ENCODE measurements at places on chromosomes 5 and 9.

- DNase-seq: no peak
These were observed 166.7 kb downstream of the GAPVD1 start for GRCh38 chr9:125428060-125428901.

DNA sequence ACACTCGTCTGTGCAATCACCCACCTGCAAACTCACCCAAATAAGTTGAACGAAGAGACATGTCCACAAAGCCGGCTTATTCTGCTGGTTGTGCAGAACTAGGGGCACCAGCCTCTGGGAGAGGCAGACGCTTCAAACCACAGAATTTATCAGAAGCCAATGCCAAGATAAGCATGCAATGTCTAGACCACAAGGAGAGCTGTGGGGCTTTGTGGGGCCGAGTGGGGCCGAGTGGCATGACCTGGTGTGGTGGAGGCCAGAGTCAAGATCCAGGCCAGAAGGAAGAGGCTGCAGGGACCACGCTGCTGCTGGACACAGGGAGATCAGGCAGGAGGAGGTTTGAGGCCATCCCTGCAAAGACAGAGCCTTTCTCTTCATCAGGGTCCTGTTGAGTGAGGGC lies 259.0 kb downstream of the IRX2 start:
- no peak for DNase-seq

- DNase-seq: no peak
These were observed 5.7 kb downstream of the PCSK5 start for GRCh38 chr9:75896193-75896592.

- no peak for DNase-seq
These were observed 84.6 kb downstream of the HMHB1 start for GRCh38 chr5:143896516-143896915.

- no peak for DNase-seq
These were observed 167.3 kb upstream of the FST start for GRCh38 chr5:53313145-53313544.

DNA sequence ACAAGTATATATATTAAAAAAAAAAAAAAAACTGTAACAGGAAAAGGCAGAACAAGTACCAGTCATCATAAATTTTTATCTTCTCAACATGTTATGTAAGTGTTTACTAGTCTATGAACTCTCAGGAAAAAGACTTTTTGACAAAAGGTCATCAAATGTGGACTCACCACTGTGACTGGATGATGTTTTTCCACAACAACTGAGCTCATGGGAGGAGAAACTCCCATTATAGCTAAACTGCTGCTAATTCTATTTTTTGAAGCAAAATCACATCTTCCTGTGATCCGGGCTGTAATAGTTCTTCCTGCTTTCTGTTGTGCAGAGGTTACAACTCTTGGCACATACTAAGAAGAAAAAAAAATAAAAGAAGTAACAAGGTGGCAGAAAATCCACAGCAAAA lies 39.6 kb downstream of the POC5 start:
- DNase-seq: no peak

- no peak for DNase-seq
These were observed 35.6 kb downstream of the TLR4 start for GRCh38 chr9:117739624-117740347.

- DNase-seq: no peak
These were observed 725.0 kb downstream of the TLE1 start for GRCh38 chr9:80964374-80964773.

DNA sequence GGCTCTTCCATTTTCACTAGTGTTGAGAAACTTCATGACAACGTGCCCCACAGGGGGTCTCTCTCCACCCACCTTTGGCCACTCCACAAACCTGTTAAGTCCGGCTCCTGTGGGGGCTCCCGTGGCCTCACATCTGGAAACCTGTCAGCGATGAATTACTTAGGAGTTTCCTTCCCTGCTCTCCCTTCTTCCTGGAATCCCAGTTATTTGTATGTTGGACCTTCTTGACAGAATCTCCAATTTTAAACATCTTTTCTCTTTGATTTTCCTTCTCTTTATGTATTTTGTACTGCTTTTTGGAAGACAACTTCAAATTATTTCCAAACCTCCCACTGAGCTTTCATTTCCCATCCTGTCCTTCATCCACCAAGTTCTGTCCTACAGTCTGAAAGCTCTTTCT lies 55.1 kb upstream of the NRARP start:
- DNase-seq: no peak

- DNase-seq: no peak
These were observed 714.6 kb downstream of the SEMA5A start for GRCh38 chr5:8831251-8831650.

DNA sequence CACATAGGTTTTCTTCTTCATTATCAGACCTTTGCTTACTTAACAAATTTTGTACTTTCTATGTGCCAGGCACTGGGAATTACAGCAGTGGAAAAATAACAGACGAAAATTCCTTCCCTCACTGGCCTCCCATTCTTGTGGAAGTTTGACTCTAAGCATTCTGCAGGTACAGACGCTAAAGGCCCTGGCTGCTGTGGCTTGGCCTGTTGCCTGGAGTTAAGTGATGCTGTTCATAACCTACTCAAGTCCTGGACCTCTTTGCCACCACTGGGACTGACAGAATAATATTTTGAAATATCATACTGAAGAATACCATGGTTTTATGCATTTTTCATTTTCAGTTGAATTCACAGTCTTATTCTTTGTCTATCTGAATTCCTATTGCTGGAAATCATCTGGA lies 97.3 kb upstream of the SPATA31C2 start:
- no peak for DNase-seq

- no peak for DNase-seq
These were observed 84.6 kb upstream of the DNAH5 start for GRCh38 chr5:14028938-14029584.

GRCh38 chr5:150213530-150213929 lies 23.7 kb downstream of the SLC6A7 start:
- DNase-seq: no peak

DNA sequence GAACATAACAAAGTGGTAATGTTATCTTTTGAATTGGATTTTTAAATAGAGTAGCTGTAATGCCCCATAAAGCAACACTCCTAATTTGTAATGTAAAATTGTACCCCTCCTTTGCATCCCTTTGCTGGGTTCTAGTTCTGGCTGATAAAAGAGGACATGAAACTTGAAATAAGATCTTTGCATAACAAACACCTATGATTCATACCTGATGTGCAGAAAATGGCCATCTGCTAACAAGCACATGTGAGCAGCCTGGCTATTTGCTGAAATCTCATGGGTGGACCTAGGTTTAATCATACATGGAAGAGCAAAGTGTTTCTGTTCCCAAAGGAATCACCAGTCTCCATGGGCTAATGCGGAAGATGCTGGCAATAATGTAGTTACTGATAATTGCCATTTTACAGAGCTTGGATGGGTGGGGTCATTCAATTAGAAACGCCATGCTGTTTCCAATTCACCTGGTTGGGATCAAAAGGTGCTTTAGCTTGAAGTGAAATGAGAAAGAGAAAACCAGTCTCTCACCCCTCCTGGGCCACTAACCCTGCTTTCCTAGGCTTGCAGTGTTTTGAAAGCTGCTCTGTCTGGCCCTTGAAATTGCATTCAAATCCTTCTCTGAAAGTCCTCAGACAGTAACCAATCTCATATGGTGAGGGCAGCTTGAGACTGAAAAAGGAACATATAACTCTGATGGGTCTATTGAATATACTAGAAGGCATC lies 585.1 kb downstream of the TLE4 start:
- DNase-seq: no peak

- DNase-seq: no peak
These were observed 9.5 kb upstream of the QSOX2 start for GRCh38 chr9:136255166-136255538.

- DNase-seq: peak; percentile 8
These were observed 530 bp downstream of the TMEFF1 start for GRCh38 chr9:100473276-100474081.

GRCh38 chr9:33350310-33350709 lies 52.1 kb downstream of the AQP7 start:
- no peak for DNase-seq

DNA sequence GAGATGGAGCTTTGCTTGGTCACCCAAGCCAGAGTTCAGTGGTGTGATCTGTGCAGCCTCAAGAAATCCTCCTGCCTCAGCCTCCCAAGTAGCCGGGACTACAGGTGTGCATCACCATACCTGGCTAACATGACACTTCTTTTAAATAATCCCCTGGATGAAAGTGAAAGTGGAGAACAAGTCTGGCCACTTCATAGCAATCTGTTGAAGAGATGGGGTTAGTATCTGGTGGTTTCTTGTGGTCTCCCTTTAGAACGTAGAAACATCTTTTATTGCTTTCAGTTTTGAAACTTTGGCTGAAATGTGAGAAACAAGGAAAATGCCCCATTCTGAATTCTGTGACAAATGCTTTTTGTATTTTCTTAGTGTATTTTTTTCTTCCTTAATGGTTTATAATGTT lies 452.5 kb upstream of the RIOK2 start:
- no peak for DNase-seq

DNA sequence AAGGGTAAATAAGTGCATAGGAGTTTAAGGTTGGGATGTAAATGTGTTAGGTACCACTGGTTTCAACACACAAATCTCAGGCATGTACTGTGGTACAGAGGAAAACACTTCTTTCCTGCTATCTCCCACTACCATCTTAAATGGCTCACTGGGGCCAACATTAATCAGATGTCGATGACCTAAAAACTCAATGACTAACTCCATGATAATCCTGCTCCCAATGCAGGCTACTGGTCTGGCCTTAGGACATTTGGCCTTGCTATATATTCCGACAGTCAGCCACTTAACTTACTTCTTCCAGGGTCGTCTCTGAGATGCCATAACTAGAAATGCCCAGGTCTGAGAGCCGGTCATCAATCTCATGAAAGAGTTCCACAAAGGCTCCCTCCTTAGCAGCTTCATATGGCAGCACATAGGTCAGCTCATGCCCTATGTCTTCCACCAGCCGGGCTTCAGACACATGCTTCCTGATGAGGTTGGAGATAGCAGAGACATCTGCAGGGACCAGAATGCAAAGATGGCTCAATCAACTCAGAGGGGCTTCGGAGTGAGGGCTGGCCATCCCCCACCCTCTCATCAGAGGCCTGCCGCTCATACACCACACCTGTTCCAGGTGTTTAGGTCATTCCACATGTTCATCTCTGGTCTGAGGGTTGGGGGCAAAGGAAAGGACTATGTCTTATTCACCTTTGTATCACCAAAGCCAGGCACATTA lies 52.1 kb downstream of the NIPSNAP3B start:
- no peak for DNase-seq

DNA sequence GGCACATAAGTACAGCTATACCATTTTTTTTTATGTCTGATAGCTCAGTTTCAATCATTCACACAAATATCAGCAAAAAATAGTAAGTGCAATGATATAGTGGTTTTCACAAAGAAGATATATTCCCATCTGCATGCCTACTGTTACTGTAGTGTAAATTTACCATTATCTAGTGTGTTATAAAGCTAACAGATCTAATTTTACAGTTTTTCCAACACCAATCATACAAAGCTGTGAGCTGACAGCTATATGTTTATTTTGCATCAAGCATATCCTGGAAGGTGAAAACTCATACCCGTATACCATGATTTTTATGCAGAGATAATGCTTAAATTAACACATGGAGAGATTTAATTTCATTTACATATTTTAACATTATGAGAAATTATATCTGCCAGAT lies 89.9 kb upstream of the HAPLN1 start:
- DNase-seq: no peak

DNA sequence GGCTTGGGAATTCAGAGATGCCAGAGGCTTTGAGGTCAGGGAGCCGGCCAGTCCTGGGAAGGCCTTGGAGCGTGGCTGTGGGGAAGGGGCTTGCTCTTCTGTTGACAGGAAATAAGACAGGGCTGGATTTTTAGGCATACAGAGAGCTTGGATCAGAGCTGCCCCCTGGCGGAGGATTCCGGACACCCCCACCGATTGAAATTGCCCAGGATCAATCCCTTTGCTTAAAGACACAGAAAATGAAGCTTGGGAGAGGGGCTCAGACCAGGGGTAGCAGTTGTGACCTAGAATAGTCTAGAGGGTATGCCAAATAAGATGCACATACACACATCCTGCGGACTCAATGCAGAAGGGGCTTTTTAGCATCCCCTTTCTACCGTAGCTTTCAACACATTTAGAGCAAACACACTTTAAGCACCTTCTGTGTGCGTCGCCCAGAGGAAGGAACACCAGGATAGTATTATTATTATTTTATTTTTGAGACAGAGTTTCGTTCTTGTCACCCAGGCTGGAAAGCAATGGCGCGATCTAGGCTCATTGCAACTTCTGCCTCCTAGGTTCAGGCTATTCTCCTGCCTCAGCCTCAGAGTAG lies 1.7 kb upstream of the NTMT1 start:
- peak; percentile 30 for DNase-seq

GRCh38 chr9:107594908-107595530 lies 105.5 kb upstream of the KLF4 start:
- DNase-seq: no peak

DNA sequence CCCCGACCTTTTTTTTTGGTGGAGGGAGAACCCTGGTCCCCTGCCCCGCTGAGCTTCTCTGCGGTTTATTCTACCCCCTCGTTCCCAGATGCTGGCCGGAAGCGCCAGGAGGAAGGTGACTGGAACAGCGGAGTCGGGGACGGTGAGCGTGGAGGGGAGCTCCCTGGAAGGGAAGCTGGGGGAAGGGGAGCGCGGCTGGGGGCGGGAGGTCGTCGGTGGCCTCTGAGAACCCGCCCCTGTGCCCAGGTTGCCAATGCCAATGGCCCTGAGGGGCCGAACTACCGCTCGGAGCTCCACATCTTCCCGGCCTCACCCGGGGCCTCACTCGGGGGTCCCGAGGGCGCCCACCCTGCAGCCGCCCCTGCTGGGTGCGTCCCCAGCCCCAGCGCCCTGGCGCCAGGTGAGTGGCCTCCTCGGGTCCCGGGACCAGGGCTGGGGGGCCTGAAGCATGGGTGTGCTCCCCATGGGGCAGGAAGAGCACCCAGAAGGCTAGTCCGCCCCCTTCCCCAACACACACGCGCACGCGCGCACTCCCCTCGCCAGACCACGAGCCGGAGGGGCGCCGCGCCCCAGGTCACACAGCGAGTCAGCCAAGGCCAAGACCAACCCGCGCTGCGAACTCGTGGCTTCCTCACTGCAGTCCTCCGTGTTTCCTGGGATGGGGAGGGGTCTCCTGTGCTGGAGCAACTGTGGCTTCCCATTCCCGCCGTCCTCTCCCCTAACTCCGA lies 10.6 kb downstream of the MYOZ3 start:
- DNase-seq: no peak

DNA sequence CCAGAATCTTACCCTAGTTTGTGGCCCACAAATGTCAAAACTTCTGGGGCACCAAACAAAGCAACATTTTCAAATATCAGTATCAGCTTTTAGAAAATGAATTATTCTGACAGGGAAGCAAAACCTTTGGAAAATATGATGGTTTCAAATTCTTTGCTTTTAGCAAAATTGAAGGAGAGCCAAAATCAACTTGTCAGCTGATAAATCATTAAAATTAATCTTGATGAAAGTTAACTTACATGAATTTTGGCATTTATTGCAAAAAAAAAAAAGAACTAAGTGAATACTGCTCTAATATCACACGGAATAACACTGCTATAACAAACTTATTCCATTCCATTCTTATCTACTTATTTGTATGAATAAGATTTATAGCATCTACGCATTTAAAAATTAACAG lies 158.1 kb upstream of the TARS1 start:
- no peak for DNase-seq

Data from stimulated activated CD4-positive, alpha-beta T cell treated with anti-CD3 and anti-CD28 coated beads, TNF-alpha, amount 100 ng/mL, for 1 hour (primary cell).